ENCODE measurements at places on chromosomes 1 and 21.

- no peak for DNase-seq
Observed at GRCh38 chr1:113109908-113110554, 37.0 kb downstream of the LRIG2 start.

GRCh38 chr1:51534447-51534846 is 15.4 kb upstream of the EPS15 start:
- no peak for DNase-seq

DNA sequence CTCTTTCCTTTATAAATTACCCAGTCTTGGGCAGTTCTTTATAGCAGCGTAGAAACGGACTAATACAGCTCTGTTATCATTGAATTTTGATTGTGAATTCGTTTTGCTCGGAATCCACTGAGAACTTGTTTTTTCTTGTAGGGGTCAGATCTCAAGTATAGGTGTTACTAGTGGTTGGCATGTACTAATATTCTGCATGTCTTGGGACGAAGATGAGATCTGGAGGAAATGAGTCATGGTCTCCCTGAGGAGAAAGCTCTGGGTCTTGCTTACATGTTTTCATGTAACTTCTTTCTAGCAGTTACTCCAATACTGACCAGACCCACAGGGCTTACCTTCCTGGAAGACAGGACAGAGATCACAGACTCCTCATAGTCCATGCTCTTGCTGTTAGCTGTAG is 30.3 kb downstream of the ZSCAN20 start:
- no peak for DNase-seq

DNA sequence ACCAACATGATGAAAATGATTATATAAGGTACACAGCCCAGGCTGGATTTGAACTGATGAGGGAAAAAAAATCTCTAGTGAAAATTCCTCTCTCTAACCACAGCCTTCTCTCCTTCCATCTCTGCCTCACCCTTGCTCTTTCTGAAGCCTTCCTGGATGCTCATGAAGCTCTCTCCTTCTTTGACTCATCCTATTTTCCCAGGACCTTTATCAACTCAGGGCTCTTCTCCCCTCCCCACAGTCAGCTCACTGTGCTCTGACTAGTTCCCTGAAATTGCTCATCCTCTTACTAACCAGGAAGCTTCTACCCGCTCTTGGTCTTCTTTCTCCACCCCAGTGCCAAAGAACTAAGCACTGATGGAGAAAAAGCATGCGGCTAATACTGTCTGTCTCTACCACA is 46.4 kb upstream of the ERG start:
- DNase-seq: no peak

DNA sequence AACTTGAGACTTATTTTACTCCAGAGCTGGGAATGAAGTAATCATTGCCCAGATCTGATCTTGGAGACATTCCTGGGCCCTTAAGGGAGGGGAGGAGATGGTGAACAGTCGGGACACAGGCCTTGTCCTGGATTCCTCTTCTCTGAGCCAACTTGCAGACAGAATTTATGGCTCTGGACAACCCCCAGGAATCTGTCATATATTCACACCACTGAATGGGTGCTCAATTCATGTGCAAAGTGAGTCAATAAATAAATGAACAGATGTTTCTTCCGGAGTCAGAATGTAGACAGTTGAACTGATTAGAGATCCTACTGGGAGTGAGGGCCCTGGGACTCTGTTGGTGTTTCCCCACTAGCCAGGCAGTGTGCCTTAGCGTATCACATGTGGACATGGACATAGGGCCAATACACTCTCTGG is 2.6 kb downstream of the TUFT1 start:
- DNase-seq: no peak

GRCh38 chr21:14271053-14271452 is 55.1 kb downstream of the RBM11 start:
- DNase-seq: no peak

GRCh38 chr1:27161594-27161993 is 6.7 kb upstream of the SLC9A1 start:
- no peak for DNase-seq

DNA sequence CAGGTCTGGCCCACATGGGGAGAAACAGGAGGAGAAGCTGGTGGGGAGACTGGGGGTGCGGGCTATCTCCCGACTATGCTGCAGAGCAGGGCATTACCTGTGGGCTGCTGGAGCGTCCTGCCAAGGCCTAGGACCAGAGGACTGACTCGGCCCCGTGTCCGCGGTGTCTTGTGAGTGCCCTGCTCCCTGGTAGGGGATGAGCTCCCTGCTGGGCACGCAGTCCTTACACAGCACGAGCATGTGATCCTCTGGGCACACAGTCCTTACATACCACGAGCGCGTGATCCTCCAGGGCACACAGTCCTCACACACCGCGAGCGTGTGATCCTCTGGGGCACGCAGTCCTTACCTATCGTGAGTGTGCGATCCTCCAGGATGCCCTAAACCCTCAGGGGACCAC is 31.8 kb upstream of the CSF3R start:
- DNase-seq: no peak

GRCh38 chr21:33391656-33392055 is 11.6 kb upstream of the IFNGR2 start:
- no peak for DNase-seq

DNA sequence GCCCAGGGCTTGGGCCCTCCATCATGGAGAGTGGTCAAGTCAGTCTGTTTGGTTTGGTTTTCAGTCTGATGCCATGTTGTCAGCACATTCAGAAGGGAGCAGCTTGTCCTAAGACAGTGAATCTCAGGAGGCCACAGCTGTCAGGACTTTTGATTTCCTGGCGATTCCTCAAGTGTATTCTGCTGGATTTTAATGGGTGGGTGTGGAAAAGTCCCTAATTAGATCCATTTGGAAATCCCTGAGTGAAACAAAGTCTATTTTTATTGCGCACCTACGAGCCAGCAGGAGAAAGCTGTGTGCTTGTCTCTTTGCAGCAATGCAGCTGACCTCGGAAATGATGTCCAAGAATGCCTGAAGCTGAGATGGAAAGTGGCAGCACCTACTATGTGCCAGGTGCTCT is 21.6 kb upstream of the FHAD1 start:
- DNase-seq: no peak

DNA sequence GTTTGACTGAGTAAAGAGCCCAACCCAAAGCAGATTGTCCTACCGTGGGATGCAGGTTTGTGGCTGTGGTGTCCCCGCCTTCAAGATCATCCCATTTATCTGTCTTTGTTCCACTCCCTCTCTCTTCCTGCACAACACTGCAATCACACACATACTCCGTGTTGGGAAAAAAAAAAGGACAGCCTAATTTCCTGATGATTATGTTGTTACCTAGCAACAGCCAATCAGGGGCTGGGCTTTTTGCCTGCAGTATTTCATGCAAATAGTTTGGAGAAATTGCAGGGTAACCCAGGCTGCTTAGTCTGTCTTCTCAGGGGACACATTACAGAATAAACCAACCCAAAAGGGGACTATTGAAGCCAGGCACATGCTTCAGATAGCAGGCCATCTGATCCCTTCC is 38.3 kb downstream of the PHC2 start:
- DNase-seq: no peak

DNA sequence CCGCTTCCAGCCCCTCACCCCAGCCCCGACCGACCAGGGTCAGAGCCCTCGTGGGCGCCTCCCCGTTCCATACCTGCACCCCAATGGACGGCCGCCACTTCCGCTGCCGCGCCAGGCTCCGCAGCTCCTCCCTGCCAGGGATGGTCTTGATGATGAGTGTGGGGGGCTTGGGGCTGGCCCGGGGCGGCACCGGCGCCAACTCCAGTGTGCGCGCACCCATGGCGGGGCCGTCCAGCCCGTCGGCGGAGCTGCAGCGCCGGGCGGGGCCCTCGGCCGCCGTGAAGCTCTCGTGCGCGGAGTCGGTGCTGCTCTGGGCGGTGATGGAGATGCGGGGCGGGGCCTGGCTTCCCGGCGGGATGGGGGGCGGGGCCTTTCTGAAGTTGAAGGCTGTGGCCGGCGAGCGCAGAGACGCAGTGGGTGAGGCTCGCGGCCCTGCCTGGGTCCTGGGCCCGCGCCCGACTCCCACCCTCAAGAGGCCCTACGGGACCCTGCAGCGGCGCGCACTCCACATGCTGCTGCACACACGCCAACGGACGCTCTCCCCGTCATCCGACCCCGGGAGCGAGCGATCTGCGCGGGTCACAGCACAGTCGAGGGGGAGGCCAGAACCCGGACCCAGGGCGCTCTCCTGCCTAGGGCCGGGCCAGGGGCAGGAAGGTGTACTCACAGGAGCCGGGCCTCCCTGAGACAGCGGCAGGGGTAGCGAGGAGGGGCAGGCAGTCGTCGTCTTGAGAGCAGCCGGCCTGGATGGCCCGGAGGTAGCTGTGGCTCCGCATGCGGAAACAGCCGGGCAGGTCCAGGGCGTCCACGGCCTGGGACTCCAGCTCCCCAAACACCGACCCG is 26.1 kb upstream of the SMIM12 start:
- DNase-seq: no peak

DNA sequence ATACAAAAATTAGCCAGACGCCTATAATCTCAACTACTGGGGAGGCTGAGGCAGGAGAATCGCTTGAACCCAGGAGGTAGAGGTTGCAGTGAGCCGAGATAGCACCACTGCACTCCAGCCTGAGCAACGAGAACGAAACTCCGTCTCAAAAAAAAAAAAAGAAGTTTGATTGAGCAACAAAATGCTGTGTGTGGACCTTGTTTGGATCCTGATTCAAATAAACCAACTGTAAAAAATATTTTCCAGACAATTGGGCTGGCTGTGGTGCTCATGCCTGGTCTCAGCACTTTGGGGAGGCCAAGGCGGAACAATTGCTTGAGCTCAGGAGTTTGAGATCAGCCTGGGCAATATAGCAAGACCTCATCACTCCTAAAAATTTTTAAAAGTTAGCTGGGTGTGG is 16.8 kb downstream of the PTAFR start:
- DNase-seq: no peak

- DNase-seq: no peak
Observed at GRCh38 chr1:78678324-78678723, 28.7 kb downstream of the IFI44 start.

- DNase-seq: no peak
Observed at GRCh38 chr1:64309431-64309831, 106.0 kb downstream of the UBE2U start.

DNA sequence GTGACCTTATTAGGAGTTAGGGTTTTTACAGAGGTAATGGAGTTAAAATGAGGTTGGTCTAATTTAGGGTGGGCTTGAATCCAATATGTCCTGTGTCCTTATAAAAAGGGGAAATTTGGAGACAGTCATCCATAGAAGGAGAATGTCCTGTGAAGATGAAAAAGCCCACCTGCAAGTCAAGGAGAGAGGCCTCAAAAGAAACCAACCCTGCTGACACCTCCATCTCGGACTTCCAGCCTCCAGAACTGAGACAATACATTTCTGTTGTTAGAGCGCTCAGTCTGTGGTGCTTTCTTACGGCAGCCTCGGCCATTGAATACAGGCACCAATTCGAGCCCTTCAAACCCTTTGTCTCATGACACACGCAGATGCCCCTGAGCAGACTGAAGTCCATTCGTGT is 43.8 kb downstream of the ACTA1 start:
- no peak for DNase-seq

DNA sequence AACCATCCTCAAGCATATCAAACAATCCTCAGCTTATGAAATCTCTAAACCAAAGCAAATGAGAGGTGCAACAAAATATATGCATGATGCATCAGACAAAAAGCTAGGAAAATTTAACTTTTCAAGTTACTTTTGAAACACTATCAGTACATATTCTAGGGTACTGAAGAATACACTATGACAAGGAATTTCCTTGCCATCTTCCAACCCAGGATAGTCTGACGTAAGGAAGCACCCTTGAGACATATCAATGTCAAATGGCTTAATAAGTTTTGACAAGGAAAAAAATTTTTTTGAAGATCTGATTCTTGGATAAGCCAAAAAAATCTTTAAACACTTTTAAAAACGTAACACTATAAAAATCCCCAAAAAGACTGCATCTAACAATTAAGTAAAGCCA is 64.9 kb downstream of the KIFAP3 start:
- DNase-seq: no peak

DNA sequence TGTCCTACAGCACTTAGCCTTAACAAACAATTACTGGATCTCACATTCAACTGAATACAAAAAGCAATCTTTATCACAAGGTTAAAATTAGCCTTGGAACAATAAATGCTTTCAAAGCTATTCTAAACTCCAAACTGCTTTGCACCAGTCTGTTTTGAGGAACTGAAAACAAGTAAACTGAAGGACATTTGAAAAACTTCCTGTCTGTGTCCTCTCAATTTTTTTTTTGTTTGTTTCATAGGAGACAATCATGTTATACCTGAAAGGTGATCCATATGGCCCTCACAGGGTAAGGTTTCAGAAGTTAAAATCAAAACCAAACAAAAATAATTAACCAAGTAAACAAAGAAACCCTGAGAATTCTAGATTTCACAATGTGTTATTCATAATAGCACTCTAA is 459.1 kb downstream of the DPYD start:
- no peak for DNase-seq

GRCh38 chr1:198330982-198331615 is 174.3 kb downstream of the NEK7 start:
- DNase-seq: no peak

DNA sequence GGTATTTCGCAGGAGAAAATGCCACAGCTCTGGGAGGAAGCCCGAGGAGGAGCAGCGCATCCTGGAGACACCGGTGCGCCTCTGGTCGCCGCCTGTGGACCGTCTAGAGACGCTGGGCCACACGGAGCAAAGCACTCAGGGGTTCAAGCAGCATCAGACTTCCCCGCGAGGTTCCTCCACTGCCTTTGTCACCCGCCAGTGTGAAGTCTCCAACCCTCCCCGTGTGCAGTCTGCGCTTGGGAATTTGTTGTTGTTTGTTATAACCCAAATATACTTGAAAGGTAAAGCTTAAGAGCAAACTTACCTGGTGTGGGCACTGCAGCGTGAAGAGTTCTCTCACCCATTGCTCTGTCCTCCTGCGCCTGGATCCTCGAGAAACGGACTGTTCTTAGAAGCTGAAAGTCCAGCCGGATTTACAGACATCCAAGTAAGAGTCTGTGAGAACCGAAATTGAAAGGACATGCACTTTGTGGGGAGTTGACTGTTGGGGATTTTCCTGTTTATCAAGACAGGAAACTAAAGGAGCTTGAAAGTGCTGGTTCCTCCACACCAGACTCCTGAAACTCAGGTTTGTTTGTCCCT is at the start of gene GBP4:
Gene GBP4, minus strand, starts transcription at position 452 of the 582 bp plus-strand sequence. Its CDS starts 108 bp downstream, at position 344.
- no peak for DNase-seq

- DNase-seq: no peak
Observed at GRCh38 chr1:44418022-44418673, 13.1 kb downstream of the RNF220 start.

DNA sequence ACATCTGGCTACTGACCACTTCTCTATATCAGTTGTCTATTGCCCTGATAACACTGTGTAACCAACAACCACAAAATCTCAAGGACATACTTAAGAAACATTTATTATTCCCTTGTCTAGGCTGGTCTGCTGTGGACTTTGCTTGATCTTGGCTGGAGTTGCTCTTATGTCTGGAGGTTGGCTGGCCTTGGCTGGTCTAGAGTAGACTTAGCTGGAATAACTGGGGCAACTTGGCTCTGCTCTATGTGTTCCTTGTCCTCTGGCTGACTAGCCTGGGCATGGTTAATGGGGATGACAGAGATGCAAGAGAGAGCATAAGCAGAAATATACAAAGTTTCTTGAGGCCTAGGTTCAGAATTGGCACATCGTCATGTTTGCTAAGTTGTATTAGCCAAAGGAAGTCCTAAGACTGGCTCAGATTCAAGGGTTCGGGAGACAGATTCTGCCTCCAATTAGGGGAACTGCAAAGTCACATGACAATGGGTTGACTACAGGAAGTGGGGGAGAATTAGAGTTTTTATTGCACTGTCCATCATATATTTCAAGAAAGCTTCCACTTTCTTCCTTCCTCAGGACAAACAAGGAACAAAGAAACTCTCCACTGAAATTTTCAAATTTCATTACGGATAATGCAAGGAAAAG is 61.4 kb upstream of the HMCN1 start:
- no peak for DNase-seq
